ENCODE measurements at places on chromosomes 12 and 14.
A peak's percentile ranks its signal among the peaks of the same experiment; 100 is the strongest.

GRCh38 chr14:88380405-88380804, 5.1 kb upstream of the SPATA7 start:
- H3K4me3 ChIP-seq = no peak overlapping the region
- no peak overlapping the region for H3K27ac ChIP-seq
- H3K36me3 ChIP-seq = no peaks in the 10 kb centered on the region
- no peaks in the 10 kb centered on the region for H3K4me1 ChIP-seq

DNA sequence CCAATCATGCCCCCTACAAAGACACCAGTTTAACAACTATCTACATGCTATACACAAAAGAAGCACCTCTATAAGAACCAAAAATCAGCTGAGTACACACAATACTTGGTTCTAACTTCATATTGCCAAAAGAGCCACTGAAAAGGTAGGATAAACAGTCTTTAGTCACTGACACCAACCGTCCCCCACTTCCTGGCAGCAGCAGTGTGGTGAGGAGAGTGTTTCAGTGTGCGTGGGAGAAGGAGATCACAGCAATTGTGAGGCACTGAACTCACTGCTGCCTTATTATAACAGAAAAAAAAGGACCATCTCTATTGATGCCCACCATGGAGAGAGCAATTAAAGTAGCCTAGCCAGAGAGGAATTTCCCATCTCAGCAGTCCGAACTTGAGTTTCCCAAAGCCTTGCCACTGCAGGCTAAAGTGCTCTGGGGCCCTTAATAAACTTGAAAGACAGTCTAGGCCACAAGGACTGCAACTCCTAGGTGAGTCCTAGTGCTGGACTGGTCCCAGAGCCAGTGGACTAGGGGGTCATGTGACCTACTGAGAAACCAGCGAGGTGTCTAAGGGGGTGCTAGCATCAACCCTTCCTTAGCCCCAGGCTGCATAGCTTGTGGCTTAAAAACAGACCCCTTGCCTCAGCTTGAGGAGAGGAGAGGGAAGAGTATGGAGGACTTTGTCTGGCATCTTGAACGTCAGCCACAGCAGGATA, 37.1 kb upstream of the LMNTD1 start:
- peaks cover 2% of the 10 kb centered on the region for H3K36me3 ChIP-seq
- H3K27me3 ChIP-seq = no peaks in the 10 kb centered on the region
- H3K4me1 ChIP-seq = no peaks in the 10 kb centered on the region

- no peaks in the 10 kb centered on the region for H3K4me1 ChIP-seq
- no peaks in the 10 kb centered on the region for H3K27me3 ChIP-seq
- no peaks in the 10 kb centered on the region for H3K36me3 ChIP-seq
- no peak for DNase-seq
- no peak overlapping the region for H3K27ac ChIP-seq
- H3K4me3 ChIP-seq = no peak overlapping the region
Measured at GRCh38 chr12:24049101-24049500, 99.6 kb upstream of the SOX5 start.

DNA sequence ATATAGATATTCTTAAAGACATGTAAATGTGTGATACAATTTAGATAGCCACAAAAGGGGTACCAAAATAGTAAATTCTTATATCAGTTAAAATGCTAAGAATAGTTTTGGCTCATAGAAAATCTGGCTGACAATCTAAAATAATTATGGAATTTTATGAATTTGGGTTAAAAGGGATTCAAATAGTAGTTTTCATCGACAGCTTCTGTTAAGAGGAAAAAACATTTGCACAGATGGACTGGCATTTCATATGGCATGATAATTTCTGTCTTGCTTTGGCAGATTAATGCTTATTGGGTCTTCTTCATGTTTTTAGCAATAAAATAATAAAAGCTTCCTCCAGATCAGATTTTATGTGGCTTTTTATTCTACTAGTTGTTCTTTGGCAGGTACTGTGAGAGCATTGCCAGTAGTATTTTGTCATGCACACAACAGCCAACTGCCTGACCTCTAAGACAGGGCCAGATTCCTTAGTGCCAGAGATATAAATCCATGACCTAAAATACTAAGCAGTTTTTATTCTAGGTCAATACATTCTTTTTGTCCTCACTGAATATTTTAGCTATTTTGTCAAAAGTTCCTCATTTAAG, 9.1 kb downstream of the ABCD2 start:
- H3K4me1 ChIP-seq = peaks cover 62% of the 10 kb centered on the region
- no peak for DNase-seq
- no peaks in the 10 kb centered on the region for H3K27me3 ChIP-seq

- H3K27ac ChIP-seq = no peak overlapping the region
- no peak for DNase-seq
- H3K36me3 ChIP-seq = peaks cover 8% of the 10 kb centered on the region
- peaks cover 32% of the 10 kb centered on the region for H3K4me1 ChIP-seq
- H3K27me3 ChIP-seq = no peaks in the 10 kb centered on the region
Measured at GRCh38 chr12:108826807-108827721, 30.3 kb downstream of the SSH1 start.

- H3K4me1 ChIP-seq = no peaks in the 10 kb centered on the region
- peaks cover 13% of the 10 kb centered on the region for H3K36me3 ChIP-seq
- no peaks in the 10 kb centered on the region for H3K27me3 ChIP-seq
Measured at GRCh38 chr14:59328454-59328853, 136.7 kb downstream of the GPR135 start.

DNA sequence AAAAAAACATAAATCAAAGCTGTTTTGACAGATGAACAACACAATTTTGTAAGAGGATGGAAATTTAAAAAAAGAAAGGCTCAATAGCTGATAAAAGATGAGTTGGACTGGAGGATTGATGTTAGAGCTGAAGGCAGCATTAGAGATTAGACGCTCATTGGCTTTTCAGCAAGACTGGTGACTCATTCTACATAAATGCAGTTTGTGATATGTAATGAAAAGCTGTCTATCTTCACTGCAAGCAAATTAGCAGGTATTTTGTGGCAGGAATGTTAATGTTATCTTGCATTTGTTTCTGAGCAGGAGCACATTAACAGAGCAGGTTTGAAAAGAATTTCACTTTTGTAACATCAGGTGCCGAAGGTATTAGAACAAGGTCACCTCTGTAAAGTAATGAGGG, 442.7 kb upstream of the NOVA1 start:
- no peak for DNase-seq
- no peak overlapping the region for H3K27ac ChIP-seq
- H3K27me3 ChIP-seq = no peaks in the 10 kb centered on the region
- H3K4me3 ChIP-seq = no peak overlapping the region
- H3K36me3 ChIP-seq = no peaks in the 10 kb centered on the region

DNA sequence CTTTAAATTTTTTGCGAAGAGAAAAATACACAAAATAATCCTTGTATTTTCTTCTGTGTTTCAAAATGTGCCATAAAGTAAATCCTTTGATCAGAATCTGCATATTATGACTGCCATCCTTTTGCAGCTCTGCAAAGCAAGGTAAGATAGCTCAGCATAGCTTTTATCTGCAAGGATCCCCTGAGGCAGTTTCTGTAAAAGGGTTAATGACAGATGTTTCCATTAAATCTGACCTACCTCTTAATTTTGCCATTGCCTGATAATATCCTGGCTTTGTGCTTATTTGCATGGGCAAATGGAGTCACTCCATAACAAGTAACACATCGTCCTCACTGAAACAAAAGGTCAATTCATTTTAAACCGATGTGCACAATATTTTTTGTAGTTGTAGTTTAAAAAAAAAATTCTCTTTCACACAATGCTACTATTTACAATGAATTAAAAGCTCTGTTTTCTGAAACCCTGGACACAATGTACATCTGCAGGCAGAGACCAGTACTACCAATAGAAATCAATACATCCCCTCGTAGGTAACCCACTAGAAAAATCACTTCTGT, 108.5 kb upstream of the SOX5 start:
- no peak overlapping the region for H3K4me3 ChIP-seq
- no peak for DNase-seq
- H3K4me1 ChIP-seq = no peaks in the 10 kb centered on the region

DNA sequence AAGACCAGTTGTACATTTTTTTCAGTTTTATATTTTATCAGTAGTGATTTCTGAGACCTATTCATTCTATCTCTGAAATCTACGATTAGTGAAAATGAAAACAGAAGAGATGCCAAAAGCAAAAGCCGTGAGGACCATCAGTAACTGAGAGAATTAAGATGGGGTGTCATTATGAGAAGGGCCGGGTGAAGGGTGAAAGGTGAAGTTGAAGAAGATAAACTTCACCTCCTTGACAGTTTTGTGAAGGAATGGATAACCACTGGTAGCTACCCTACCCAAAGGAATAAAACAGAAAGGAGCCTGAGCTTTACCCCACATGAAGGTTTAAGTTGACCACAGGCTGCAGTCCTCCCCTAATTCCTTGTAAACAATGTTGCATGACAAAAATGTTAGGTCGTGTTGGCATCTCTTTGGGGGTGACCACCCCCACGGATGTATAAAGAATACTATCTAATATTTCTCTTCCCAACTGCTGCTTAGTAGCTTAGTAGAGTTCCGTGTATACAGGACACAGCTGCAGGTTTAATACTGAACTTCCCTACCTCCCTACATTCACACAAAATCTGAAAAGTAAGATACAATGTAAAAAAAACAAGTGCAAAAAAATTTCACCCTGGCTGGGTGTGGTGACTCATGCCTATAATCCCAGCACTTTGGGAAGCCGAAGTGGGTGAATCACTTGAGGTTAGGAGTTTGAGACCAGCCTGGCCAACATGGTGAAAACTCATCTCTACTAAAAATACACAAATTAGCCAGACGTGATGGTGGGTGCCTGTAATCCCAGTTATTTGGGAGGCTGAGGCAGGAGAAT, 23.9 kb downstream of the GPR19 start:
- no peaks in the 10 kb centered on the region for H3K36me3 ChIP-seq
- H3K27ac ChIP-seq = no peak overlapping the region
- DNase-seq = no peak
- no peaks in the 10 kb centered on the region for H3K4me1 ChIP-seq

DNA sequence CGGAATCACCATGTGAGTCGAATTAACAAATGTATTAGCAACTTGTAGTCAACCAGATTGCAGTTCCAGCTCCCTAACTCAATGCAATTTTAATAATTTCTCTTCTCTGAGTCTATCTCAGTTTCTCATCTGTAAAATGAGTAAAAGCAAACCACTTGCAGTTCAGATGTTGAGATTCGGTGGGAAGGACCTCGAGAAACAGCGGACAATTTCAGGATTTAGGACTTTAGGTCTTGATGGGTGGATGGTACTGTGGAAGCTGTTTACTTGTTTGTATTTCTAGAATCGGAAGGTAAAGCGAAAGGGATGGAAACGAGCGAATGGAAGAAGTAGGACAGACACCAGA, 510 bp upstream of the TTC8 start:
- DNase-seq = no peak
- peaks cover 24% of the 10 kb centered on the region for H3K27me3 ChIP-seq
- H3K36me3 ChIP-seq = peaks cover 3% of the 10 kb centered on the region
- H3K4me1 ChIP-seq = peaks cover 9% of the 10 kb centered on the region
- H3K4me3 ChIP-seq = peak overlapping the region; percentile 81

GRCh38 chr12:132077322-132078100, 66.6 kb downstream of the DDX51 start:
- DNase-seq = no peak
- H3K27me3 ChIP-seq = no peaks in the 10 kb centered on the region

- H3K27me3 ChIP-seq = peaks cover 96% of the 10 kb centered on the region
- H3K27ac ChIP-seq = no peak overlapping the region
- no peak for DNase-seq
- peaks cover 21% of the 10 kb centered on the region for H3K4me1 ChIP-seq
- peak overlapping the region; percentile 62 for H3K4me3 ChIP-seq
Measured at GRCh38 chr12:113462998-113463745, 8.5 kb downstream of the LHX5 start.

- no peak overlapping the region for H3K27ac ChIP-seq
- H3K27me3 ChIP-seq = peaks cover 69% of the 10 kb centered on the region
- H3K4me3 ChIP-seq = no peak overlapping the region
- DNase-seq = no peak
- no peaks in the 10 kb centered on the region for H3K36me3 ChIP-seq
Measured at GRCh38 chr12:140162-140561, 73.6 kb downstream of the IQSEC3 start.

- no peak overlapping the region for H3K27ac ChIP-seq
- no peak for DNase-seq
- H3K4me3 ChIP-seq = no peak overlapping the region
- H3K27me3 ChIP-seq = no peaks in the 10 kb centered on the region
- peaks cover 19% of the 10 kb centered on the region for H3K36me3 ChIP-seq
- peaks cover 62% of the 10 kb centered on the region for H3K4me1 ChIP-seq
Measured at GRCh38 chr12:109463756-109464155, 13.3 kb downstream of the KCTD10 start.

DNA sequence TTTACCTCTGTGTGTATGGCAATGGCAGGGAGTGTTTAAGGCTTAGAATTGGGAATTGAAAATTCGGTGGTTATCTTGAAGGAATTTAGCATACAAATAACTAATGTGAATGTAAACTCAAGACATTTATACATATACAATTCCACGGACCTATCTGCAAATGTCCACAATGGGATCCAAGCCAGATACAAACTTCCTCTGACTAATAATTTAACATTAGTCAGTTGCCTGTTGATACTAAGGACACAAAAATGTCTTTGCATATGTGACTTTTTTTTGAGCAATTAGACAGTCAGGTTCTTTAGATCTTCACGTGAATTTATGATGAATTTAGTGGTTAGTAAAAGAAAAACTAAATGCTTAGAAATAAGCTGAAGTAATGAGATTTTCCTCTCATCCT, 40.5 kb downstream of the ESR2 start:
- H3K4me3 ChIP-seq = no peak overlapping the region
- H3K27me3 ChIP-seq = peaks cover 24% of the 10 kb centered on the region
- H3K27ac ChIP-seq = no peak overlapping the region
- no peak for DNase-seq
- no peaks in the 10 kb centered on the region for H3K36me3 ChIP-seq

DNA sequence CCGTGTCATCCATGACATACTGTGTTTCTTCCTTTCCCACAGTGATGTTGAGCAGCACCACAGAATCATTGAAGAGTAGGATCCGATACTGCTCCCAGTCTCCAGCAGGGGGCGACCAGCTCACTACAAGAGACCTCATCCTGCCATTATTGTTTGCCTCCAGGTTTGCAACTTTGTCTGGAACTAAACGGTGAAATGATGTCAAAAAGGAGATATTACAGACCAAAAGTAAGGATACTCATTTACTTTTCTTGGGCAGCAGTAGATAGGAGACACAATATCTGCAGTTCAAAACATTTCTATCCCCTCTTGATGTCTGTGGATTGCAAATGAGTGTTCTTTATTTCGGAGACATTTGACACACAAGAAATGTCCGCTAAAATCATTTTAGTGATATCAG, 47.2 kb downstream of the PTPRB start:
- no peak overlapping the region for H3K4me3 ChIP-seq
- H3K27ac ChIP-seq = no peak overlapping the region
- no peaks in the 10 kb centered on the region for H3K36me3 ChIP-seq
- DNase-seq = no peak

DNA sequence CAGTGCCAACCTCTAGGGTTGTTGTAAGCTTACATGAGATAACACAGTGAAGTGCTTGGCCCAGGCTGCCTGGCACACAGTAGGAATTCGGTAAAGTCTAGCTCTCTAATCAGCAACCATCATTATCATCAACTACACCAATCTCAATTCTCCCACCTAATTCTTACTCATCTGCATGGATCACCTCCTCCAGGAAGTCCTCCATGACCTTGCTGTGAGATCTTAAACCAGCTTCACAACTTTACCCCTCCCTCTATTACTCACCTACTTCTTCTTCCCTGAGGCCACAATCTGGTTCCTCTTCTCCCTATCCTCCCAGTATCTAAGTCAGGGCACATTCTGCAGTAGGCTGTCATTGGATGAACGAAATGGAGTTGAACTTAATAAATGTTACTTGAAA, 67.3 kb downstream of the GSC start:
- H3K27ac ChIP-seq = no peak overlapping the region
- DNase-seq = no peak
- H3K4me1 ChIP-seq = no peaks in the 10 kb centered on the region
- peaks cover 45% of the 10 kb centered on the region for H3K27me3 ChIP-seq
